Astrocyte (in vitro differentiated cells and primary cell): ENCODE measurements at places on chromosomes 4 and X. TPM values are rescaled to one million over a fixed set of nuclear protein-coding genes. Genes with fewer than 3 reads are reported as not detected.

- H3K4me3 ChIP-seq, result no peak overlapping the region
- peak; percentile 41 for DNase-seq
- no peaks in the 10 kb centered on the region for H3K36me3 ChIP-seq
- no peak overlapping the region for H3K27ac ChIP-seq
Measured at GRCh38 chr4:180665994-180666824, 1577.0 kb upstream of the TENM3 start.

- no peaks in the 10 kb centered on the region for H3K27me3 ChIP-seq
- no peaks in the 10 kb centered on the region for H3K36me3 ChIP-seq
- peak; percentile 98 for DNase-seq
Measured at GRCh38 chr4:73450398-73451004, 14.5 kb downstream of the AFP start.

- no peaks in the 10 kb centered on the region for H3K4me1 ChIP-seq
- no peak overlapping the region for H3K27ac ChIP-seq
- no peak for DNase-seq
- no peaks in the 10 kb centered on the region for H3K27me3 ChIP-seq
Measured at GRCh38 chr4:98679738-98680137, 21.3 kb upstream of the TSPAN5 start.

DNA sequence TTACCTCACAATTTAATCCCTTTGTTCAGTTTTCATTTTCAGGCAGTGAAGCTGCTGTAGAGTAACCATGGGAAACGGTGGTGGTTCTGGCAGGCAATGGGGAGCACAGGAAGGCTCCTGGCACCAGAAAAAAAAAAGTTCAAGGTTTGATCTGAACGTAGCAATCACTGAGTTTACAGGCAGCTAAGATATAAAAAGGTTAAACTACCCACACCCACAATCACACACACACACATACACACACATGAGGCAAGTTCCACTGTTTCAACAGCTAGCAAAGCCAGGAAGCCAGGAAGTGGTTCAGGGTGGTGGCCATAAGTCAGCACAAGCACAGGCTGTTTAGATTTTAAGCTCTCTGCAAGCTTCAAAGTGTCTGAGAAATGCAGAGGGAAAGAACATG lies at the start of gene SULT1B1:
Gene SULT1B1, minus strand, starts transcription at position 166 of the 400 bp plus-strand sequence. CDS start 5,403 bp downstream, outside the sequence.
- no peak within 1 kb of the TSS for H3K4me3 ChIP-seq
- no peaks in the 10 kb centered on the region for H3K36me3 ChIP-seq
- H3K4me1 ChIP-seq, result peaks cover 4% of the 10 kb centered on the region
- peak; percentile 55 for DNase-seq
- no peaks in the 10 kb centered on the region for H3K27me3 ChIP-seq

- DNase-seq, result no peak
- H3K4me3 ChIP-seq, result no peak overlapping the region
- H3K27ac ChIP-seq, result no peak overlapping the region
- no peaks in the 10 kb centered on the region for H3K4me1 ChIP-seq
- H3K27me3 ChIP-seq, result no peaks in the 10 kb centered on the region
- H3K36me3 ChIP-seq, result no peaks in the 10 kb centered on the region
Measured at GRCh38 chrX:720250-720649, 89.7 kb downstream of the SHOX start.

DNA sequence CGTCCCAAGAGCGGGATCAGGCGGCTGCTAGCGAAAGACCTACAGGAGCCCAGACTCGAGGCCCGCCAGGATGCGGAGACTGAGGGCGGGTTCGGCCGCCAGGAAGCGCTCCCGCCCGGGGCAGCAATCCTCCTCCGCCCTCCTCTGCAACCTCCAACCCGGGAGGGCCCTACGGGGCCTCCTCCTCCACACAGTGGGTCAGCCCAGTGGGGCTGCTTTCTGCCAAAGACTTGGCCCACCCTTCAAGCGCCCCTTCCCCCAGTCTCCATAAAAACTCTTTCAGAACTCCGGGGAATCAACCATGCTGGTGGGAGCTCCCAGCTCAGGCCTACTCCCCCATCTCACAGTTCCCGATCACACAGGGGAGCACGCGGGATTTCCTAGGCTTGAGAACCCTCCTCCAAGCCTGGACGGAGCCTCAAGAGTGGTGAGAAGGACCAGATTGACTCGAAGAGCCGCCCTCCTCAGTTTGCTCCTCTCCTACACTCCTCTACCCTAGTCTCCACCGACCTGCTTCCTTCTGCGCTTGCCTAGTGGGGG lies 77.5 kb downstream of the RLIM start:
- H3K27me3 ChIP-seq, result no peaks in the 10 kb centered on the region
- DNase-seq, result peak; percentile 13
- peak overlapping the region; percentile 47 for H3K4me3 ChIP-seq
- no peaks in the 10 kb centered on the region for H3K36me3 ChIP-seq

Gene SPARCL1
- total RNA-seq, result 0.25 and 0.34 TPM in 2 replicates

GRCh38 chr4:152309418-152309817 lies 226.5 kb downstream of the FBXW7 start:
- H3K4me3 ChIP-seq, result no peak overlapping the region
- no peaks in the 10 kb centered on the region for H3K36me3 ChIP-seq
- H3K27ac ChIP-seq, result no peak overlapping the region
- H3K4me1 ChIP-seq, result peaks cover 11% of the 10 kb centered on the region
- no peak for DNase-seq
- H3K27me3 ChIP-seq, result peaks cover 26% of the 10 kb centered on the region

Gene ERAS
- total RNA-seq, result 0.24 TPM in 1 of 2 replicates, not detected in the other

DNA sequence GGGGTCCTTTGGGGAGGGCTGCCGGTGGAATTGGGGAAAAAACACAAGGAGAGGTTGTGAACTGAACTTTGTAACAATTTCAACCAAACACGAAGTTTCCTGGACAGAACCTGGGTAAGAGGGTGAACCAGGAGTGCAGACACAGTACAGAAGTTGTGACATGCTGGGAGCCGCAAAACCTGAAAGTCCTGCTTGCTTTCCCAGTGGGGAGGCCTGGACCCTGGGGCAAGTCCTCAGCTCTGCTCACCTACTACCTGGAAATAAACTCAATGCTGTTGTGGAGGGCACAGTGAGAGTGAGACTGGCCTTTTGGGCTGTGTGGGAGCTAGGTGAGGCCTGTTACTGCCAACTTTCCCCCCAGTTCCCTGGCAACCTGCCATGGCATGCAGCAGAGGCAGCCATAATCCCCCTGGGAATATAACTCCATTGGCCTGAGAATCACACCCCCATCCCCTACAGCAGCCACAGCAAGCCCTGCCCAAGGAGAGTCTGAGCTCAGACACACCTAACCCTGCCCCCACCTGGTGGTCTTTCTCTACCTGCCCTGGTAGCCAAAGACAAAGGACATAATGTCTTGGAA lies 162.8 kb downstream of the THOC2 start:
- H3K36me3 ChIP-seq, result no peaks in the 10 kb centered on the region
- H3K4me1 ChIP-seq, result no peaks in the 10 kb centered on the region
- no peak for DNase-seq
- H3K27ac ChIP-seq, result no peak overlapping the region
- no peaks in the 10 kb centered on the region for H3K27me3 ChIP-seq

Gene IQCM
- total RNA-seq, result 0.11 and 0.14 TPM in 2 replicates

GRCh38 chr4:47463235-47463956 lies at the start of gene COMMD8:
COMMD8 (minus strand) TSS chr4:47463702; CDS start chr4:47463651, 51 bp downstream.
- H3K4me1 ChIP-seq, result peaks cover 10% of the 10 kb centered on the region
- DNase-seq, result peak; percentile 88
- H3K27ac ChIP-seq, result peak within 1 kb of the TSS; percentile 80
- H3K36me3 ChIP-seq, result peaks cover 9% of the 10 kb centered on the region
- peak within 1 kb of the TSS; percentile 83 for H3K4me3 ChIP-seq

DNA sequence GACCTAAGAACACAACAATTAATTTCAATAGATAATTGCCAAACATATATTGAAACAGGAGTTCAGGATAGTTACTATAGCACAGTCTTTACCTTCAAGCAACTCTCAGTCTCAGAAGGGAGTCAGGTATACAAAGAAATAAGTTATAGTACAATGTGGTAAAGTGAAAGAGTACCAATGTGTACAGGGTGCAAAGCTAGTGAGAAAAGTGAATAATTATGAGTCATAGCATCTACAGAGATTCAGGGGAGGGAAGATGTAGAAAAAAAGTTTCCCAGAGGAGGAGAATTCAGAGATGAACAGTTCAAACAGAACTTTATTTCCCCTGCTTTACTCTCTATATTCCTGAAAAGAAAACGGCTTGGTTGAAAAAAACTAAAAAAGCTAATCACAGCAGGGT lies 22.7 kb upstream of the DKK2 start:
- H3K36me3 ChIP-seq, result no peaks in the 10 kb centered on the region
- no peak for DNase-seq
- no peaks in the 10 kb centered on the region for H3K27me3 ChIP-seq
- H3K27ac ChIP-seq, result peak overlapping the region; percentile 2
- no peak overlapping the region for H3K4me3 ChIP-seq

Gene GLOD5
- total RNA-seq, result not detected in 2 replicates

DNA sequence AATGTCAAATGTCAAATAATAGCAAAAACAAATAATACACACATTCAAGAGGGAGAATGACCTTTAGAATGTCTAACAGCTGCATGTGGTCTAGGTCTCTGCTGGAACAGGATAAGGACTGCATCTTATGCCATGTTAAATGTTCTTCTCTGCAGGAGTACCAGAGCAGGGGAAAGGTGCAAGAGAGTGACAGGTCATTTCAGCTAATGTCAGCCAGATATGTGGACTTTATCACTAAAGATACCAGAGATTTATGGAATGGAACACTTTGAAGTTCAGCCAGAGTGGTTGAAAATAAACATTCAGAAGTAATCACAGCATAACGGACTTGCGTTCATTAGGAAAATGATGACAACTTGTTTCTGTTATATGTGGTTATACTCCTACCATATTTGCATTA lies 24.3 kb downstream of the GRID2 start:
- no peak for DNase-seq
- no peaks in the 10 kb centered on the region for H3K27me3 ChIP-seq
- no peaks in the 10 kb centered on the region for H3K36me3 ChIP-seq
- no peak overlapping the region for H3K4me3 ChIP-seq
- no peak overlapping the region for H3K27ac ChIP-seq

GRCh38 chr4:154854362-154854761 lies 73.3 kb downstream of the RBM46 start:
- H3K4me1 ChIP-seq, result no peaks in the 10 kb centered on the region
- no peaks in the 10 kb centered on the region for H3K36me3 ChIP-seq
- H3K27me3 ChIP-seq, result no peaks in the 10 kb centered on the region
- no peak overlapping the region for H3K27ac ChIP-seq
- no peak overlapping the region for H3K4me3 ChIP-seq

Gene C4orf50
- total RNA-seq, result 0.16 and 0.17 TPM in 2 replicates
